ENCODE measurements at places on chromosomes 1 and 21. TPM values are rescaled to one million over a fixed set of nuclear protein-coding genes. Genes with fewer than 3 reads are reported as not detected.
A peak's percentile ranks its signal among the peaks of the same experiment; 100 is the strongest.

DNA sequence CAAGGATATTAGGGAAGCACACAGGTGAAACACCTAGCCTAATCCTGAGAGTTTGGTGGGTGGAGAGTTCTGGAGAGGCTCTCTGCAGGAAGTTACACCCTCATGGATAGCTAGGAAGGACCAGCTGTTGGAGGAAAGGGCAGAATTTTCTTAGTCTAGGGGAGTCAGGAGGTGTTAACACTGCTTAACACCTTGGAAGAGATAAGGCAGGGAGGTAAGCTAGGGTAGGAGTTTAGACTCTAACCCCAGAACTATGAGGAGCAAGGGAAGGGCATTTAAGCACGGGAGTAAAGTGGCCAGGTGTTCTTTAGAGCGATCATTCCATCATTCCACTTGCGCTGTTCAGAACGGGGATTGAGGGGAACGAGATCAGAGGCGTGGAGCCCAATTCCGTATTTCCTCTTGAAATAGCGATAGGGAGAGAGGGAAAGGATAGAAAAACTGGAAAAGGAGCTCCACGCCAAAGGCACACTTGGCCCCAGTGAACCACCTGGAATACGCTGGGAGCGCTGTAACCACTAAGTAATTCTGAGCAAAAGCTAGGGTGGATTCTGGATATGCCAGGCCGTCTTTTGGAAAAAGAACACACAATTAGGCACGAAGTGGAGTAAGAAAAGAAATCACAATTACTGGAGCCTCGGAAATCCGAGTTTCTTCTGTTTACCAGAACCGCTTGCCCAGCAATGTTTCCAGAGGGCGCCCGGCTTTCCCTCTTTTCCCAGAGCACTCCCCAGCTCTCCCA lies 1.5 kb upstream of the GPR137B start:
- H3K27ac ChIP-seq: no peak overlapping the region
- no peak for DNase-seq
- peaks cover 45% of the 10 kb centered on the region for H3K27me3 ChIP-seq
- H3K4me1 ChIP-seq: peaks cover 9% of the 10 kb centered on the region

- no peaks in the 10 kb centered on the region for H3K36me3 ChIP-seq
- H3K4me1 ChIP-seq: no peaks in the 10 kb centered on the region
- no peak for DNase-seq
- no peak overlapping the region for H3K4me3 ChIP-seq
- no peak overlapping the region for H3K27ac ChIP-seq
- no peaks in the 10 kb centered on the region for H3K27me3 ChIP-seq
These were observed 6.3 kb upstream of the ERVH48-1 start for GRCh38 chr21:42931560-42932235.

DNA sequence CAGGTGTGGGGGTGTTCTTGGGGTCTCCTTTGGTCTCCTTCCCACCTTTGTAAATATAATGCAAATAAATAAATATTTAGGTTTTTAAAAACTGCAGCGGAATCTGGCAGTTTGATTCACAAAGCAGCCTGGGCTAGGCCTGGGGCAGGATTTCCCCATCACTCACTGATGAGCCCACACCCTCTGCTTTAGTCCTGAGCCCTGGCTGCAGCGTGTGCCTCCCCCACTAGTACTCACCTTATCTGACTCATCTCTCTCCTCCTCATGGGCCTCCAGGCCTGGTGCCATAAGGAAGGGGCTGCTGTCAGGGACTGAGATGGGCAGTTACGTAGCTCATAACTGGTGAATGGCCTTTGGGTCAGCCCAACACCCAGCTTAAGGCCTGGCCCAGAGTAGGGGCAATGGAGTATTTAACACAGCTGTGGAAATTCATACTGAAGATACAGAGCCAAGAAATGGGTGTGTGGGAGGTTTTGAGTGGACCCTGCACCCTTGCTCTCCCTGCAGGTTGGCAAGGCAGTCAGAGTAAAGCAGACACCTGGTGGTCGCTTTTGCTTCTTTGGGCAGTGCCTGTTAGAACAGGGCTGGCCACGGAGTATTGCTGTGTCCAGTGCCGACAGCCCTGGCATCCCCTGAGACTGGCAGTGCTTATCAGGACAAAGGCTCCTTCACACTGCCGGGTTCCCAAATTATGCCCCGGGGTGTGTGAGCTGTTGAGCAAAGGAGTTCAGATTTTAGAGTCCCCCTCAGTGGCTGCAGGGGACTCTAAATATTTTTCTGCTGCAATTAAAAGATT lies 39.7 kb downstream of the AZIN2 start:
- peaks cover 4% of the 10 kb centered on the region for H3K4me1 ChIP-seq
- no peak for DNase-seq
- no peaks in the 10 kb centered on the region for H3K27me3 ChIP-seq
- no peak overlapping the region for H3K27ac ChIP-seq

GRCh38 chr1:206482611-206483010 lies 12.3 kb downstream of the IKBKE start:
- no peak overlapping the region for H3K4me3 ChIP-seq
- H3K27ac ChIP-seq: no peak overlapping the region
- H3K4me1 ChIP-seq: peaks cover 18% of the 10 kb centered on the region
- H3K36me3 ChIP-seq: peaks cover 12% of the 10 kb centered on the region
- H3K27me3 ChIP-seq: no peaks in the 10 kb centered on the region

DNA sequence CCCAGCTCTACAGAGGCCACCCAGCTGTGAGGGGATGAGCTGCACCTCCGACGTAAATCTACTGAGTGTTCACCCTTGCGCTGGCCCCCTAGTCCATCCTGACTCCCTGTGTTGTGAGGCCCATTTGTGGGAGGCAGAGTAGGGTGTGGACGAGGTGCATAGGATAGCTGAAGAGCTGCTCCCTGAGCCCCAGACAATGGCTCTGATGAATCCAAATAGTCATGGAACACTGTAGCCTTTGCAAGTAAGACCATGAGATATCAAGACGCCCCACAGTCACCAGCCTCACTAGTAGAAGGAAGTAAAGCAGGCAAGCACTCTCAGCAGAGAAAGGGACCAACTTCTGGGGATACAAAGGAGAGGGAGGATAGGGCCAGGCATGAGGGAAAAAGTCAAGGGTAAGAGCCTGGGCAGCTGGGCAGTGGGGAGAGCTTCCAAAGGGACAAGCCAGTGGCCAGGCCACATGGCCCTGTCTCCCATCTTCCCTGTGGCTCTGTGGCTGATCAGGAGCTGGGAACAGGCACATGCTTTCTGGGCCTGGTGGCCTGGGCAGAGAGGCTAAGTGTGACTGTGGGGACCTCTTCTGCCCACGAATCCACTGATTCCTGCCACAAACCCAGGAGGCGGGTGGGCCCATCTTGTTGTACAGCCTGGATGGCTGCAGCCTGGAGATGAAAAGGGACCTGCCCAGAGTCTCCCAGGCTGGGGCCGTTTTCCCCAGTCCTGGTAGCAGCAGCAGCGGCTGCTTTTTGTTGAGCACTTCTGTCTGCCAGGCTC lies 55.5 kb upstream of the EPS8L3 start:
- no peak for DNase-seq
- no peak overlapping the region for H3K4me3 ChIP-seq
- no peaks in the 10 kb centered on the region for H3K36me3 ChIP-seq
- H3K4me1 ChIP-seq: peaks cover 3% of the 10 kb centered on the region

- no peaks in the 10 kb centered on the region for H3K4me1 ChIP-seq
- H3K27ac ChIP-seq: no peak overlapping the region
- no peaks in the 10 kb centered on the region for H3K36me3 ChIP-seq
- no peaks in the 10 kb centered on the region for H3K27me3 ChIP-seq
- H3K4me3 ChIP-seq: no peak overlapping the region
These were observed 287.5 kb downstream of the ASTN1 start for GRCh38 chr1:176876966-176877515.

DNA sequence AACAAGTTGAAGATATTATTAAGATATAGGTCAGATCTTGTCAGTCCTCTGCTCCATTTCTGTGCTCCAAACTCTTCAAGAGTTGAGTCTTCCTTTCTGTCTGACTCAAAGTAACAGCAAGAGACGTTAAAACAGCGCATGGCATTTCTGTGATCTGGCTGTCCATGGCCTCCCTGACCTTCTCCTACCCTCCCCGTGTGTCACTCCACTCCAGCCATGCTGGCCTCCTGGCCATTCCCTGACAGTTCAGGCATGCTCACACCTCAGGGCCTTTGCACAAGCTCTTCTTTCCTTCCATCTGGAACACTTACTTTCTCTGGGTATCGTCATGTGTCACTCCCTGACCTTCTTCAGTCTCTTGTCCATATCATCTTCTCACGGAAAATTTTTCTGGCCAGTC lies 229.0 kb downstream of the CENPF start:
- no peaks in the 10 kb centered on the region for H3K4me1 ChIP-seq
- H3K36me3 ChIP-seq: no peaks in the 10 kb centered on the region
- H3K27me3 ChIP-seq: peaks cover 4% of the 10 kb centered on the region
- H3K27ac ChIP-seq: no peak overlapping the region

DNA sequence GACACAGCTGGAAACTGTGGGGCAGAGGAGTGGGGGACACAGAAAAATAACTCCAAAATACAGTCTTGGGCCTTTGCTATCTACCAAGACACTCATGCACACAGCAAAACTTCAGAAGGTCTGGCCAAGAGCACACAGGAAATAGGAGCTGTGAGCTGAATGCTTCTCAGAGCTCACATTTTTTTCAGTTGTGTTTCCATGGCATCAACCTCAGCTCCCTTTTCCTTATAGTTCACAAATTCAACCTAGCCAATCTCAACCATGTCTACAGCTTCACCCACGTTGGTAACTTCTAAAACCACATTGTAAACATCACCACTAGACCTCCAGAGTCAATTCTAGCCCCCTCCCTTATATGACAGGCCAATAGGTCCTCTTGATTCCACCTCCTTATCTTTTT lies 19.6 kb upstream of the SYNJ1 start:
- peaks cover 26% of the 10 kb centered on the region for H3K4me1 ChIP-seq
- peak overlapping the region; percentile 7 for H3K27ac ChIP-seq
- no peaks in the 10 kb centered on the region for H3K27me3 ChIP-seq

DNA sequence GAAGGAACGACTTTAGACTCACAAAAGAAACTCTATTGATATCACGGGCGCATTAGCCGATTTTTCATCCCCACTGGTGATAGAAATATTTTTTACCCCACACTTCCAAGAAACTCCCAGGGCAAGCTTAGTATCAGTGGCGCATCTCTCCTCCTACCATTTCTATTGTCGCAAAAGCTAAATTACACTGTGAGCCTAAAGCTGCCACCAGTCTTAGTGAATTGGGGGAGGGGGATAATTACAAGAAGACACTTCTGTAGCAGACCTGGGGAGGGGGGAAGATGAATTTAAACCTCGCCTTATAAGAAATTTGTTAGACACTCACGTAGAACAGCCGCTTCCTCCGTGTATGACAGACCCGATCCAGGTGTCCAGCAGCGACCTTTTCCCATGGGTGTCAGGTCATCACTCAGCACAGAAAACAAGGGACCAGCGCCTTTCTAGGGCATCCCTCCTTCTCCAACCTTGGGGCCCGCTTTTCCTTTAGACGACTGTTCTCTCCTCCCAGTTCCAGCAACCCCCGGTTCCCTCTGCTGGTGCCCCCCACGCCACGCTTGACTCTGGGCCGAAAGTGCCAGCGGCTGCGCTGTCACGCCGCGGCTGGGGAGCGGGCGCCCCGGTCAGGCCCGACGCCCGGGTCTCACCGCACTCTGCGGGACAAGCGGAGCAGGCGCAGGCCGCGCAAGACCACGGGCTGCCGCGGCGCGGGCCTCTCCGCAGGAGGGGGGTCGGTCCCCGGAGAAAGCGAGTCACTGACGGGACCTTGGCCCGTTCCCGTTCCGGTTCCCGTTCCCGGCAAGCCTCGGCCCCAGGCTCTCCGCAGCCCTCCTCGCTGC lies 821 bp downstream of the PHC2 start:
- H3K4me1 ChIP-seq: peaks cover 2% of the 10 kb centered on the region
- H3K4me3 ChIP-seq: peak overlapping the region; percentile 61
- H3K36me3 ChIP-seq: no peaks in the 10 kb centered on the region
- DNase-seq: peak; percentile 21
- H3K27me3 ChIP-seq: peaks cover 5% of the 10 kb centered on the region
- H3K27ac ChIP-seq: no peak overlapping the region

GRCh38 chr1:166544561-166544960 lies 294.7 kb upstream of the POGK start:
- peaks cover 2% of the 10 kb centered on the region for H3K36me3 ChIP-seq
- H3K27me3 ChIP-seq: peaks cover 5% of the 10 kb centered on the region
- H3K4me1 ChIP-seq: no peaks in the 10 kb centered on the region
- no peak overlapping the region for H3K4me3 ChIP-seq

- no peaks in the 10 kb centered on the region for H3K27me3 ChIP-seq
- H3K4me1 ChIP-seq: peaks cover 8% of the 10 kb centered on the region
- H3K36me3 ChIP-seq: no peaks in the 10 kb centered on the region
- peak overlapping the region; percentile 9 for H3K27ac ChIP-seq
- H3K4me3 ChIP-seq: no peak overlapping the region
These were observed 32.9 kb upstream of the ATP2B4 start for GRCh38 chr1:203593723-203594122.

- peaks cover 39% of the 10 kb centered on the region for H3K4me1 ChIP-seq
- H3K4me3 ChIP-seq: no peak overlapping the region
- no peaks in the 10 kb centered on the region for H3K27me3 ChIP-seq
- H3K36me3 ChIP-seq: peaks cover 55% of the 10 kb centered on the region
- H3K27ac ChIP-seq: no peak overlapping the region
These were observed 18.7 kb downstream of the HNRNPR start for GRCh38 chr1:23325393-23325792.

DNA sequence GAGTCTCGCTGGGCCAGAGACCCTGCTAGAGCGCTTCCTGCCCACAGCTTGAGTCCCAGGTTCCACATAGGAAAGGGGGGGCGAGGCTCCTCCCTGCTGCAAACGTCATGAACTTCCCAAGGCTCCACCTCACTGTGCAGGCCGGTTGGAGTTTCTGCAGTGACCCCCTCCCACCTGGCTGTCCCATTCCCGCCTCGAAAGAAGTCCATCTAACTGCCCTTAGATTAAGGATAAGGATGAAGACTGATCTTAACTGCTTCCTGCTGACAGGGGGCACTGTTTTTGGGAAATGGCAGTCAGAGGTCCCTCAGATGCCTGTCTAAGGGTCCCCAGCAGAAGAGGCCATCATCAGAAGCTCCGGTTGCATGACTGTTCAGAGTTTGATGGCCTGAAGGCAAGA lies 62.7 kb downstream of the STUM start:
- no peaks in the 10 kb centered on the region for H3K36me3 ChIP-seq
- DNase-seq: no peak
- no peaks in the 10 kb centered on the region for H3K27me3 ChIP-seq
- no peak overlapping the region for H3K4me3 ChIP-seq
- no peak overlapping the region for H3K27ac ChIP-seq
- H3K4me1 ChIP-seq: no peaks in the 10 kb centered on the region

Gene CYP4A22
- total RNA-seq: not detected

Gene FCRL4
- total RNA-seq: not detected

Gene ADCY10
- total RNA-seq: 0.24 TPM

Gene MIXL1
- not detected for total RNA-seq

Gene UTS2
- not detected for total RNA-seq
